ENCODE measurements at places on chromosomes 7 and 10.

- no peak for DNase-seq
Measured at GRCh38 chr7:15291699-15292098, 270.1 kb downstream of the AGMO start.

DNA sequence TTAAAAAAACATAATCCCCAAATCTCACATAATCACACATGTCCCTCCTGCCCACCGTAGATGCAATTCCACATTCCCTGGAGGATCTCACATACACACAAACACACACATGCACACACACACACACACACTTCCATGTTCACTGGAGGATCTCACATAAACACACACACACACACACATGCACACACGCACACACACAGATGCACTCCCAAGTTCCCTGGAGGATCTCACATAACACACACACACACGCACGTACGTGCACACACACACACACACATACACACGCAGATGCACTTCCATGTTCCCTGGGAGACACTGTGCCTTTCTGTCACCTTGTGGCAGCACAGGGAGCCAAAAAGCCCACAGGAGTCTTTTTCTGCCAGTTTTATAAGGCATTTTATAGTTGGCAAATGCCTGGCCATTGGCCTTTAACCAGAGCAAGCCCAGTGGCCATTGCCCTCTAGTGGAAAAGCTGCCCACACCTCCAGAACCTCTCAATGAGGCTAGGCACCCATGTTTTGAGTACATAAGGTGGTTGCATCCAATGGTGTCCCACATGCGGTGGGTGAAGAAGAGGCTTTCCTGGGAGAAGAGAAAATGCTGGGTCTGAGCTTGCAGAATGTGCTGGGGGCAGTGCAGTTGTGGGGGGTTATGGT is 115.4 kb upstream of the ACBD5 start:
- no peak for DNase-seq

DNA sequence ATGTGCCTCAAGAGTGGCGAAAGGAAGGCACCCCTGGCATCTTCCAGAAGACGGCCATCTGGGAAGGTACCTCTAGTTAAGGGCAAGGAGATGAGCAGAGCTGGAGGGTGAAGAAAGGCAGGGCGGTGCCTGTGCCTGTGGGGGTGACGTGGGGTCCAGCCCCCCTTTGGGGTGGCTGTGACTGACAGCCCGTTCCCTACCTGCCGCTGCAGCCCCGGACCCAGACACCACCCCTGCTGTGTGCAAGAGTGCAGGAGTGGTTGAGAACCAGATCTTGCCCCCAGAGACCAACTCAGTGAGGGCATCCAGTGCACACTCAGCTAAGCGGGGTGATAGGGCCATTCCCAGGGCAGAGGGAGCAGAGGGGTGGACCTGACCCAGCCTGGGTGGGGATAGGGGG is 4.3 kb upstream of the MUC17 start:
- DNase-seq: no peak

- DNase-seq: no peak
Measured at GRCh38 chr7:45106-46090, 147.0 kb upstream of the FAM20C start.

GRCh38 chr7:41255113-41255512 is 447.8 kb downstream of the INHBA start:
- DNase-seq: no peak

- DNase-seq: peak; percentile 76
Measured at GRCh38 chr10:93199191-93199751, 125.6 kb downstream of the CYP26A1 start.

GRCh38 chr7:22482503-22482902 is 17.5 kb downstream of the STEAP1B start:
- no peak for DNase-seq

DNA sequence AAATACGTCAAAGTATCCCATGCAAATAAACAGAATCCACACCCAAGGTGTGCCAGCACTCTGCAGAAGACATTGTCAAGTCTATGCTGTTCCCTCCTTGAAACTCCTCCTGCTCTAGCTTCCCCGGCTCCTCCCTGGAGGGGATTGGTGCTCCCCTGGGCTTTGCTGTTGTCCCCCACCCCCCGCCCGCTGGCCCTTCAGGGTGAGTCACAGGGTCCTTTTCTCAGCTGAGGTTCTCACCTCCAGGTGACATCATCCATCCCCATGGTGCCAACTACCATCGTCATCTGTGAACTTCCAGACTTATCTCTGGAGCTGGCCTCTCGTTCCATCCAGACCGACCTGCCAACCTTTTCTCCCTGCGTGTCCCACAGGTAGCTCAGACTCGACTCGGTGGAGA is 77.0 kb downstream of the ITIH5 start:
- no peak for DNase-seq

- no peak for DNase-seq
Measured at GRCh38 chr10:132721725-132722124, 64.2 kb downstream of the NKX6-2 start.
